Kidney glomerular epithelial cell (primary cell): ENCODE measurements at places on chromosomes 4 and X.

DNA sequence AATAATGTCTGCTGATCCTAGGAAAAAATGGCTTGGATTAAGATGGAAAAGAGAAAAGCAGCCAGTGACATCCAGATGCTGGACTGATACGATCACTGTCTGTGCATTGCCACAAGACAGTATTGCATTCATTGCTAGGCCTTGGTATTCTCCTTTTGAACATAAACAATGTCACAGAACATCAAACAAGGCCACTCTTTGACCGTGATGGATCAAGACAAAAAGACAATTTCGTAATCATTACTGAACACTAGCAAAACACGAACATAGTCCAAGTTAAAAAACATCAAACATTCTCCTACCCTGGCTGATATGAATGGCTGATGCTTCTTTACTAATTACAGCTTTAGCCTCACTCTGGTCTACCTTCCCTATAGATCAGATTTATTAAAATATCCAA lies 374.1 kb upstream of the CXorf51B start:
- no peak for DNase-seq

GRCh38 chrX:113726466-113726865 lies 857.4 kb upstream of the HTR2C start:
- DNase-seq: no peak

DNA sequence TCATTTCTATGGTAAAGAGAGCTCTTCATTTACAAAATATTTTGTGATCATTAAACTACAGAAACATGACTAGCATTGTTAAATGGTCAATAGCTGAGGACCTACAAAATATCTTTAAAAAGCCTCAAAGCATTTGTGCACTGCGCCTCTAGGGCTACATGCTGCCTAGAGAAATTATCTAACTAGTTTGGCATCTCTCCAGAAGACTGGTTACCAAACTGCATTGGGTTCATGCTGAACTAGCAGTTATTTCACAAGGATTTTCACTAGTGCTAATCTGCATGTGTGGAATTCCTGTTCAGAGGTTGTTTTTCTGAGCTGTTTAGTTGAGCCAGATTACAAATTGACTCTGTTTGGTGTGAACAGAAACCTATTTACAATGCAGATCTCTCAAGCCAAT lies 58.5 kb upstream of the PITX2 start:
- no peak for DNase-seq

GRCh38 chr4:7227008-7227407 lies 34.7 kb downstream of the SORCS2 start:
- no peak for DNase-seq

DNA sequence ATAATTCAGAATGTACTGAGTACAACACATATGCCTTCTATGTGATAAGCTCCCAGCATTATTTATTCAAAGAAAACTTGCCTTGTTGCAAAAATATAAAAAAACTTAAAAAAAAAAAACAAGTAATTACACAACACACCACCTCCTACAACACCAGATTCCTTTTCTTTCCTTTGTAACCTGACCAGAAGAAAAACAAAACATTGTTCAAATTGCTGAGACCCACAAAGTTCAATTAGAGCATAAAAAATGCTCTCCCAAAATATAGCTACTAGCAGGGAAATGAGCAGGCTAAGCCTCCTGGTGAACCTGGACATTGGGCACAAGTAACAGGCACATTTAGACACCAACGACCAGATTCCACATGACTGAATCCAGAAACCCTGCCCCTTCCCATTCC lies 38.3 kb downstream of the MECP2 start:
- no peak for DNase-seq

DNA sequence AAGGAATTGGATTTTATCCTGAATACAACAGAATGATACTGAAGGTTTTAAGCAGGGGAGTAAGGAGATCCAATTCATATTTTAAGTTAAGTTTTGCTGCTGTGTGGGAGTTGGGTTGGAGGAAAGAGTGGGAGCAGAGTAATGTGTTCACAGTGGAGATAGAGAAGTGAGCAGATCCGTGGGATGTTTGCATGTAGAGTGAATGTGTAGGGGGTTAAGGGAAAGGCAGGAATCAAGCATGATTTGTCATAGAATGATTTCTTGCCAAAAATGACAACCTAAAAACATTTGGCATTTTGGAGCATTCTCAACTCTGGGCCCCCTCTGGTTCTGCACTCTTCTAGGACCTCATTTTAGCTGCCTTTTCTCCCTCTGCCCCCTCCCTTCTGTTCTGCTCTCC lies 76.6 kb downstream of the ARHGAP10 start:
- no peak for DNase-seq

GRCh38 chr4:175504318-175504717 lies 307.7 kb downstream of the GPM6A start:
- DNase-seq: no peak

DNA sequence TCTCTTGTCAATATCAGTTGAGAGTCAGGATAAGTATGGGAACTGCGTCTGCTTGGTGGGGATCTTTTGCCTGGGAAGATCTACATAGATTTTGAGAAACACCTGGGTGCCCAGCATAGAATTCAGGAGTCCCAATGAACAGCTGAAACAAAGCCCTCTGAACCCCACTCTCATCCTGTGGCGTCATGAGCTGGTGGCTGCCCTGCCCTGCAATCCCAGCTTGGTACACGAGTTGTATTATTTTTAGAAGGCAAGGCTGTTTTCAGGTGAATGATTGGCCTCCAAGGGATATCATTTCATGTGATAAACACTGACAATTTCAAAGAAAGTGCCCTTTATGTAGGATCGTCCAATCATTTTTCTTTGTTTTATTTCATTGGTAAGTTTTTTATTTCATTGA lies 60.8 kb downstream of the HCCS start:
- DNase-seq: no peak

GRCh38 chrX:51420610-51421009 lies 75.8 kb downstream of the NUDT11 start:
- peak; percentile 3 for DNase-seq

DNA sequence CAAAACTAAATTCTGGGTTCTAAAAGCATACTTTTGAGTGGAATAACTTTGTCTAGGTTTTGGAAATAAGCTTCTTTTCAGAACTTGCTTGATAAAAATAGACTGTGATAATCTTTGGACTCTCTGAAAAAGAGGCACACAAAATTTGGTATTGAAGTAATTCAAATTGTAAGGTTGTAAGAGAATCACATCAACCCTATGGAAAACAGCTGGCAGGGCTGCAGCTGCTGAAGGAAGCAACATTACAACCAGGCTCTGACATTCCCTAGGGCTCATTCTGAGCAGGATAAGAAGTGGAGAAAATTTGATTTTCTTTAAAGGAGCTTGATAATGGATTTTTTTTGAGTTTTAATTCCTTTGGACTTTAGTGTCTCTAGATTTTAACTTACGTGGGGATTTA lies 147.6 kb downstream of the FSTL5 start:
- DNase-seq: no peak
